ENCODE measurements at places on chromosomes 2 and 18.

- DNase-seq = no peak
Observed at GRCh38 chr2:138390316-138390945, 111.1 kb upstream of the SPOPL start.

- no peak for DNase-seq
Observed at GRCh38 chr18:42271647-42272414, 316.8 kb downstream of the PIK3C3 start.

DNA sequence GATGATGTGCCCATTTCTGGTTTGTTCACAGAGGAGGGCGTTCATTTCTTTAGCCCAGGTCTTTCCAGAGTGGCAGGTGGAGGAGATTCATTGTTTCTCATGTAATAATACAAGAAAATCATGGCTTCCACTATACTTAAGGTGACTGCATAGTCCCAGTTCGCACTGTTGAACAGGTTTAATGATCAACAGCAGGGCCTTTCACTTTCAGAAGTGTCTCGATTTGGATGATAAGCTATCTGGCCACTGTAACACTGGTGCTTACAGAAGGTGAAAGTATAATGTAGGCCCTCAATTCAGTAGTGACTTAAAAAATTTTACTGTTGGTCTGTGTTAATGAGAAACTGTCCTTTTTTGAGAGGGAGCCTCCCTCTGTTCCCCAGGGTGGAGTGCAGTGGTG lies 1.4 kb downstream of the RMC1 start:
- DNase-seq = no peak

GRCh38 chr2:108423502-108424251 lies 25.3 kb upstream of the GCC2 start:
- DNase-seq = no peak

DNA sequence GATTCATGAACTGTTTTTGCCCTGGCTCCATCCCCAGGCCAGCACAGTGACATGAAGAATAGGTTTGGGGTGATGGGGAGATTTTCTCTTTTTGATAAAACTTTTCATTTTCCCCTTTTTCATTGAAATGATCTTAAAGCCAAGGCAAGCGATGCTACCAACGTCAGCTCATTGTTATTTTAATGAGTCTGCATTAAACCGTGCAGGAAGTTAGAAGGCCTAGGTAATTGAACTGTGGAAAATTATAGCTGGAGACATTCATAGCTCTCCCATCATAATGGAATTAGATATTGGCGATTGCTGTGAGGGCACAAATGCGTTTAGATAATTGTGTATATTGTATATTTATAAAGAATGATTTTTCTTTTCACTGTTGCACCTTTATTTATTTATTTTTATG lies 33.2 kb downstream of the SMARCAL1 start:
- no peak for DNase-seq

DNA sequence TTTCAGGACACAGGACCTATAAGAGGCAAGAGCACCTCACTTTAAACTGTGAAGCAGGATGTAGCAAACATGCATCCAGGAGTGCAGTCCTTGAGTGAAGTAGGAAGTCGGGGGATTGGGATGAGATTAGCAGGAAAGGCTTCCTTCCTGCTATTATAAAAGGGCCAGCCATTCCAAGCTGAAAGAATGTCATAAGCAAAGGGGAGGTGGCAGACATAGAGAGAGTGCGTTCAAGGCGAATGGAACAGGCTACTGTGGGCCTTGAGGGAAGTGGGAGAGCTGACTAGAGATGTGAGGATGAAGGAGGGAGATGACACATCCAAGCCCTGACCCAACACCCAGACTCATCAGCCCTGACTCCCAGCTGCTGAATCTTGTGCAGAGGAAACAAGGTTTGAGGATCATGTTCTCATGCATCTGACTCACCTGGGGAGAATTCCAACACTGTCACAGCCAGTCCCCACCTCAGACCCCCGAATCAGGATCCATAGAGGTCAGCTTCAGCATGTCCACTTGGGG lies 63.9 kb downstream of the GYPC start:
- no peak for DNase-seq

- DNase-seq = no peak
Observed at GRCh38 chr2:2738684-2739083, 407.6 kb upstream of the MYT1L start.

GRCh38 chr2:54471221-54471711 lies 15.1 kb downstream of the SPTBN1 start:
- DNase-seq = peak; percentile 22

- DNase-seq = no peak
Observed at GRCh38 chr2:170276056-170276455, 98.1 kb downstream of the MYO3B start.

GRCh38 chr18:63757541-63757940 lies 17.7 kb upstream of the SERPINB7 start:
- no peak for DNase-seq

DNA sequence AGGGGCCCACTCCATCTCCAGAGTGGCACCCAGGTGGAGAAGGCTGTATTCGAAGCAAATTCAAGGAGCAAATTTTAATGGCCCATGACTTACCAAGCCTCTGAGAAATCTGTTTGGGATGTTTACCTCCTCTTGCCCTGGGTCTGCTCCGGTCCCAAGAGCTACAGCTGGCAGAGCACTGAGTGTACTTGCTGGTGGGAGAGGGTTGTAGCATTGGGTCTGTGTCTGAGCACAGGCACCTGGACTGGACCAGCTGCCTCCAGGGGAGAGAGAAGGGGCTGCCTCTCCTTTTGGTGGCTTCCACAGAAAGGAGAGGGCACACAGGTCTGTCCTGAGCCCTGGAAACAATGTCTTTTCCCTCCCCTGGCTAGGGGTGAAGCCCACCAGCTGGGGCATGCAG lies 9.8 kb downstream of the EN1 start:
- no peak for DNase-seq
